M059J (cell line): ENCODE measurements at places on chromosomes 13 and 19.

DNA sequence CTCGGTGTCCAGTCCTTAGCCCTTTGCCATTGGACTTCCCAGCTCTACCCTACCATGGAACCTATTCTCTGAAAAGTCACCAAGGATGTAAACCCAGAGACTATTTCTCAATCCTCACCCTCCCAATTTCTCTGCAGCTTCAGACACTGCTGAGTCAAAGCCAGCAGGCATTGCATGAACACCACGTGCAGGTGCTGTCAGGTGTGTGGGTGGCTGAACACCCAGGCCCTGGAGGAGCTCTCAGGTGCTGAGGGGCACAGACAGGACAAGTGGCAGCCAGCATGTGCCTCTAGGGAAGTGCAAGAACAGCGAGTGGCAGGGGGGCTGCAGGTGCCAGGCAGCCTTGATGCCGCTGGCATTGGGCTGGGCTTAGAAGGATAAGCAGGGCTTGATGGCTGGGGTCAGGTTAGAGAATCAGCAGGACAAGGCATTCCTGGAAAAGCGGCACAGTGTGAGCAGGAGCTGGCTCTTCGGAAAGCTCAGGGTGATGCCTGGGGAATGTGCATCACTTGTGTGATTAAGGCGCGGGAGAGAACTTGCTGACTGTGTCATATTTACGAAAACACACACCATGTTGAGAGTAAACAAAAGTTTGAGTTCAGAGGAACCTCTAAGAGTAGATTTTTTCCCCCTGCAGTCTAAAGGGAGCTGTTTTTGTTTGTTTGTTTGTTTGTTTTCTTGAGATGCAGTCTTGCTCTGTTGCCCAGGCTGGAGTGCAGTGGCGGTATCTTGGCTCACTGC is 83.8 kb downstream of the LNX2 start:
- no peak for DNase-seq

- peak; percentile 82 for DNase-seq
Observed at GRCh38 chr13:34577051-34577450, 365.0 kb upstream of the NBEA start.

- DNase-seq: peak; percentile 50
Observed at GRCh38 chr19:10617409-10618121, 7.8 kb upstream of the SLC44A2 start.

DNA sequence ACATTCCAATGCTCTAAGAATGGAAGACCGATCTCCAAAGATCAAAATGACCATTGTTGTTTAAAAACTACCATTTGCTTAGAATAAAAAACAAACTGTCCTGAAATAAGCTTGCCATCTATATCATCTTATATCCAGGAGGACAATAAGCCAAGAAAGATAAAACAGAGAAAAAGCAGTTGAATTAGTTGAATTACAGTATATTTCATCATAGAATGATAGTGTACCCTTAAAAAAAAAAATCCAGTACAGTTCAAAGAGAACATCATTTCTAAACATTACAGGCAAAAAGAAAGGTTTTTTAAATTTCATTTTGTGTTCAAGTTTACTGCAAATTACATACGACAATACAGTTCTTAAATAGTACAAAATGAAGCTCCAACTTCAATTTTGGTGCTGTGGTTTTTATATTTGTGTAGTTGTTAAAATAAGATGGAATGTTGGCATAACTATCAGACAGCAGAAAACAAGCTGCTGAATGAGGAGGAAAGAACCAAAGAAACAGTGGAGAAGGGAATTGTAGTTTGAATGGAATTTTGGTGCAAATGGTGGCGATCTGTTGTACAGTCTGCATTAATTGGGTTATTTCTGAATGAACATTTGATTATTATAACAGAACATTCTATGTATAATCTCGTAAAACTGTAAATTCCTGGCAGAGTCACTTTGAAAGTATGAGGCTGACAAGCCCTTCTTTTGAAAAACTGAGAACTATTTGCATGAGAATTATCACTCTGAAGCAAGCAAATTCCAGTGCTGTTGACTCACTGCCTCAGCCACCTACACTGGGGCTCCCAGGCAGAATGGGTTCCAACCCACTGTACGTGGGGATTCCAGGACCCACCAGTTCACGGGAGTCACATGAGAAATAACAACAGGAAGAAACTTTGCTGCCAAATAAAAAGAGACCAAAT is 37.7 kb downstream of the LHFPL6 start:
- peak; percentile 92 for DNase-seq

DNA sequence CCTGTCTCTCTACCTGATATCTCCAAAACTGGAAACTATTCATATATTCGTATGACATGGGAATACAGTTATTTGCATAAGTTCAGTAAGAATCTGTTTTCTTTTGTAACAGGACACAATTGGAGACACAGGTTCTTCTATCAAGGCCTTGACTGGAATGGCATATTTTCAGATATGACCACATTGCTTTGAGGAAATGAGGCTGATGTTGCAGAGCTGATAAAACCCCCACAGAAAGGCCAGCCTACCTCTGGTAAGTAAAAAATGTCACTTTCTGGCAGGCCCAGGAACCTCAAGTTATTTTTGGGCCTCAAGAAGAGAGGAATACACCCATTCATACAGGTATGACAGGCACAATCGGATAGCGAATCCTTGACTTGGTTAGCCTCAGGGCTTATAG is 29.5 kb upstream of the KBTBD6 start:
- no peak for DNase-seq

DNA sequence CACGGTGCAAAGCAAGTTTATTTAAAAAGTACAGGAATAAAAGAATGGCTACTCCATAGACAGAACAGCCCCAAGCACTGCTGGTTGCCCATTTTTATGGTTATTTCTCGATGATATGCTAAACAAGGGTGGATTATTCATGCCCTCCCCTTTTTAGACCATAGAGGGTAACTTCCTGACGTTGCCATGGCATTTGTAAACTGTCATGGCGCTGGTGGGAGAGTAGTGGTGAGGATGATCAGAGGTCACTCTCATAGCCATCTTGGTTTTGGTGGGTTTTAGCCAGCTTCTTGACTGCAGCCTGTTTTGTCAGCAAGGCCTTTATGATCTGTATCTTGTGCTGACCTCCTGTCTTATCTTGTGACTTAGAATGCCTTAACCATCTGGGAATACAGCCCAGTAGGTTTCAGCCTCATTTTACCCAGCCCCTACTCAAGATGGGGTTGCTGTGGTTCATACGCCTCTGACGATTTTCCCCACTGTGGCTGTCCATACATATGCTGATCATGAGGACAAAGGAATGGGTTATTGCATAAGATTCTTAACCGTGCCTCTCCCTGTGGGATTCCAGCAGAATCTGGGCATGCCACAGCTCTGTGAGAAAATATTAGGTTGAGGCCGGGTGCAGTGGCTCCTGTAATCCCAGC is 36.9 kb upstream of the ZNF507 start:
- no peak for DNase-seq

DNA sequence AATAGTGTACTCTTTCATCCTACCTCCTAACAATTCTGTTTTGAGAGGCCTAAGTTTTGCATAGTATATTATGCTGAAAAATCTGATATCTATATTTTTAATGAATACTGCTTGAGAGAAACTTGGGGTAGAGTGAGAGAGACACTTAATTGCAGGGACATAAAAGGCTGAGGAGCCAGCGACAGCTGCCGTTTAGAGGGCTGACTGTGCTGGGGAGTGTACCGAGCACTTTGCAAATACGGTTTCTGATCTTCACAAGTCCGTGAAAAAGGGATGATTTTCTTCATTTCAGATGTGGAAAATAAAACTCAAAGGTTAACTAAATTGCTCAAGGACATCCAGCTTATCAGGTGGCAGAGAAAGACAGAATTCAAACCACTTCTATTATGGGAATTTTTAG is 97.4 kb downstream of the CAB39L start:
- no peak for DNase-seq

- peak; percentile 62 for DNase-seq
Observed at GRCh38 chr13:27425158-27425917, 919 bp downstream of the GTF3A start.

- no peak for DNase-seq
Observed at GRCh38 chr13:37375071-37375470, 223.5 kb downstream of the POSTN start.
